Aortic smooth muscle cell (primary cell): ENCODE measurements at places on chromosomes 6 and 20. TPM values are rescaled to one million over a fixed set of nuclear protein-coding genes. Genes with fewer than 3 reads are reported as not detected.

The SOBP gene
- 3.8 and 5.8 TPM in 2 replicates for total RNA-seq

The FERMT1 gene
- total RNA-seq = 0.53 and 1.2 TPM in 2 replicates

The WFDC13 gene
- total RNA-seq = not detected in 2 replicates

The SLC22A23 gene
- 3.3 and 9.1 TPM in 2 replicates for total RNA-seq

The PSORS1C1 gene
- 0.92 and 1.1 TPM in 2 replicates for total RNA-seq

The CCDC170 gene
- total RNA-seq = 0.31 and 2.0 TPM in 2 replicates

The METTL24 gene
- 2.1 and 2.2 TPM in 2 replicates for total RNA-seq

The B3GAT2 gene
- total RNA-seq = not detected in 2 replicates

The PSORS1C2 gene
- not detected in 2 replicates for total RNA-seq

The DPPA5 gene
- not detected in 2 replicates for total RNA-seq

The NHLRC1 gene
- total RNA-seq = 3.0 and 3.8 TPM in 2 replicates

The PCSK2 gene
- total RNA-seq = not detected in 2 replicates

The FAXC gene
- total RNA-seq = under 0.01 and 0.25 TPM in 2 replicates

The TRIM31 gene
- total RNA-seq = not detected in 2 replicates

The SLC17A1 gene
- total RNA-seq = not detected in 2 replicates

The SLC17A3 gene
- not detected in 2 replicates for total RNA-seq

The SLC35D3 gene
- total RNA-seq = not detected in 2 replicates

The SUPT3H gene
- total RNA-seq = 5.7 and 7.3 TPM in 2 replicates

The ARMH2 gene
- total RNA-seq = not detected in 2 replicates

The MOXD1 gene
- total RNA-seq = 26.0 and 29.5 TPM in 2 replicates

The SLC32A1 gene
- not detected in 2 replicates for total RNA-seq

The LINC00237 gene
- not detected in 2 replicates for total RNA-seq

The ERVFRD-1 gene
- total RNA-seq = not detected in 2 replicates

The UBD gene
- not detected in 2 replicates for total RNA-seq

The HLA-DRA gene
- total RNA-seq = 0.53 TPM in 1 of 2 replicates, not detected in the other

The TRIM10 gene
- under 0.01 and 0.13 TPM in 2 replicates for total RNA-seq

The FRK gene
- total RNA-seq = 0.79 and 1.6 TPM in 2 replicates

The BANF2 gene
- total RNA-seq = not detected in 2 replicates

The CALHM6 gene
- total RNA-seq = 0.26 and 0.31 TPM in 2 replicates

The SMOC2 gene
- total RNA-seq = 0.25 TPM in 1 of 2 replicates, not detected in the other

The CD24 gene
- 0.26 and 0.37 TPM in 2 replicates for total RNA-seq

The MUC22 gene
- not detected in 2 replicates for total RNA-seq

The COL21A1 gene
- total RNA-seq = 9.5 and 28.5 TPM in 2 replicates

The DNMT3B gene
- 2.2 and 2.9 TPM in 2 replicates for total RNA-seq

The ELOVL4 gene
- 2.8 and 3.3 TPM in 2 replicates for total RNA-seq

The BCAS1 gene
- total RNA-seq = not detected in 2 replicates

The SIRPB2 gene
- 0.06 and 0.13 TPM in 2 replicates for total RNA-seq

The SPDEF gene
- total RNA-seq = under 0.01 TPM in 1 of 2 replicates, not detected in the other

The ADGB gene
- not detected in 2 replicates for total RNA-seq

The GLP1R gene
- total RNA-seq = not detected in 2 replicates

The CGA gene
- total RNA-seq = not detected in 2 replicates
